CD4-positive, alpha-beta T cell treated with Interleukin-2 at 100 ng/mL for 4 hours (primary cell): ENCODE measurements at places on chromosomes 3 and 15.

- no peak for DNase-seq
Observed at GRCh38 chr15:81835731-81836130, 210.1 kb downstream of the MEX3B start.

- DNase-seq, result no peak
Observed at GRCh38 chr3:12451481-12451880, 32.8 kb upstream of the TSEN2 start.

DNA sequence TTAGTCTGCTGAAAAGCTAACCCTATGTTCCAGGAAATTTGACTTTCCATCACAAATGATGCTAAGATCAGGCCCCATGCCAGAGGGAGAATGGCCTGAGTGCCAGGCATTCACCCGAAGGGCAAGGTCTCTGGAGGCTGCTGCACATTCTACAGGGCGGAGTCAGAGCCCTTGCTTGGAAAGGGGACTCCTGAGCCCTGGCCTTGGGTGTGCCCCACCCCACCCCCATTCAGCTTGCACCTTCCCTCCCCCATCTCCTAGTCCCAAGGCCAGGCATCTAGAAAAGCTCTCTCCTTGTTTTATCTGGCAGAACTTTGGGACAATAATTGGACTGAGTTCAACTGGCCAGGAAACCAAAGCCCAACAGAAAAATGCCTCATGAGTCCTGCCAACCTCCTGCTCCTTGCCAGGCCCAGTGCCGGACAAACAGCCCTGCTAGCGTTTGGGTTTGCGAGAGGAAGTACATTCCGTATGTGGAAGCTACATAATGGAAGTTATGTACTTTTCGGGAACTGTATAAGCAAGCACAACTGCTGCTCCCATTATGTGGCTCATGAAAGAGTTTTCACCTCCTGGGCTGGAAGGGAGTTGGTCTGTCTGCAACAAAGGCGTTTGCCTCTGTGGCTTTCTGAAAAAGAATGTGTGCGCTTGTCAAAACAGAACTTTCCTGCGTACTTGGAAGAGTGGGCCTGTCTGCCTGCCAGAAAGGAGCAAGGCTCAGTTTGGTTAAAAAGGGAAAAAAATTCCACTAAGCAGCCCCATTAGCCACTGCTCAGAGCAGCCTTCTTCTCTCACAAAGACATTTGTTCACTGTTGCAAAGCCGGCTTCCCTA lies 321.5 kb upstream of the CTNNB1 start:
- no peak for DNase-seq

- peak; percentile 34 for DNase-seq
Observed at GRCh38 chr3:107676469-107677309, 153.9 kb downstream of the BBX start.

GRCh38 chr15:88321271-88321670 lies 64.7 kb upstream of the NTRK3 start:
- no peak for DNase-seq

DNA sequence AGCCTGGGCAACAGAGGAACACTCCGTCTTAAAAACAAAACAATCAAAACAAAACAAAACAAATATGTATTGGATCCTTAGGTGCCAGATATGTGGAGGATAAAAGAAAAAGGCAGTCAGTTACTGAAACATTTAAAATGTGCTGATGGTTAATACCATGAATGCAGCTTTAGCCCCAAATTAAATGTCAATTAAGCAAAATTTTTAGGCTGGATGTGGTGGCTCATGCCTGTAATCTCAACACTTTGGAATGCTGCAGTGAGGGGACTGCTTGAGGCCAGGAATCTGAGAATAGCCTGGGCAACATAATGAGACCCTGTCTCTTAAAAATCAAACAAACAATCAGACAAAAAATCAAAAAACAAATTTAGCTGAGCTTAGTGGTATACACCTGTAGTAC lies 8.5 kb upstream of the CHMP2B start:
- DNase-seq, result no peak

DNA sequence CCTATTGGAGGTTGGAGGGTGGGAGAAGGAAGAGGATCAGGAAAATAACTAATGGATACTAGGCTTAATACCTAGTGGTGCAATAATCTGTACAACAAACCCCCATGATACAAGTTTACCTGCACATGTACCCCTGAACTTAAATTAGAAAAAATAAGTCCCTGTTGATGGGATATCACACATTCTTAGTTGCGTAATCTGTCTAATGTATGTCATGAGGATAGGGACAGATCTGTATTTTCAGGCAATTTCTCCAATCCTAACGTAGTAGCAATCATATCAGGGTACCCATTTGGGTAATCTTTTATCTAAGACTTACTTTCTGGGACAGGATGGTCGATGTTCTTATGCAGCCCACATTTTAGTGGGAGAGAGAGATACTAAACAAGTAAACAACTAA lies 239.1 kb upstream of the AZI2 start:
- no peak for DNase-seq

DNA sequence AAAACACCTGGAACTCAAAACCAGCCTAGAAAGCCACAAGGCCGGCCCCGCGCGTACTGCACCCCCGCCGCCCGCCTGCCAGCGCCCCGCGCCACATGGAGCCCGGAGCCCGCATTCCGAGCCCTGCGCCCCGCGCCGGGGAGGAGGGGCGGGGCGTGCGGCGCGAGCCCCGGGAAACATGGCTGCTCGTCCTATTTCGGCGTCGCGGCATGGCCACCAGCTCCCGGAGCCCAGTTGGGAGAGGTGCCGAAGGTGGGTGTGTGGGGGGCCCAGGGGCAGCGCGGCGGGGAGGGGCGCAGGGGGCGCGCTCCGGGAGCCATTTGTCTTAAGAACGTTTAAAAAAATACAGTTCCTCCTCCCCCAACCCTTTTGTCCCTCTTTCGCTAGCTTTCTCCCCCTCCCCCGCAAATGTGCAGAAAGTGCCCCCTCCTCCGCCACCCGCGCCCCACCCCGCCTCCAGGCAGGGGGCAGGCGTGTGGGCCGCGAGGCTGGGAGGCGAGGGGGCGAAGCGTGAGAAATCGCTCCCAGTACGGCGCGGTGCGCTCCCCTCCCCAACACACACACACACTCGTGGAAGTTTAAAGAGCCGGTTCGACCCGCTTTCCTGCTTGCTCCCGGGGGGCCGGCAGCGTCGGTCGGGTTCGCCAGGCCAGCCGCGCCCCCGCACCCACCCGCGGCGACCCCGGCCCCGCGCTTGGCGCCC lies 2.5 kb downstream of the ANP32A start:
- peak; percentile 56 for DNase-seq

DNA sequence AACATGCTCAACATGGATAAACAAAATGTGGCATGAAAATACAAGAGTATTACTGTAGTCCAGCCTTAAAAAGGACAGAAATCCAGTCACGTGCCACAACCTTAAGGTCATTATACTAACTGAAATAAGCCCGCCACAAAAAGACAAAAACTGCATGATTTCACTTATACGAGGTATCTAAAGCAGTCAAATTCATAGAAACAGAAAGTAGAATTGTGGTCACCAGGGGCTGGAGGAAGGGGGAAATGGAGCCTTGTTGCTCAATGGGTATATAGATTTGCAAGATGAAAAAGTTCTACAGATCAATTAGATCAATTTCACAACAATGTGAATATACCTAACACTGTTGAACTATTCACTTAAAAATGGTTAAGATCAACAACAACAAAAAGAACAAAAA lies 7.4 kb downstream of the GLB1 start:
- DNase-seq, result peak; percentile 44

GRCh38 chr3:50267280-50267913 lies 1.6 kb upstream of the SEMA3B start:
- DNase-seq, result no peak

DNA sequence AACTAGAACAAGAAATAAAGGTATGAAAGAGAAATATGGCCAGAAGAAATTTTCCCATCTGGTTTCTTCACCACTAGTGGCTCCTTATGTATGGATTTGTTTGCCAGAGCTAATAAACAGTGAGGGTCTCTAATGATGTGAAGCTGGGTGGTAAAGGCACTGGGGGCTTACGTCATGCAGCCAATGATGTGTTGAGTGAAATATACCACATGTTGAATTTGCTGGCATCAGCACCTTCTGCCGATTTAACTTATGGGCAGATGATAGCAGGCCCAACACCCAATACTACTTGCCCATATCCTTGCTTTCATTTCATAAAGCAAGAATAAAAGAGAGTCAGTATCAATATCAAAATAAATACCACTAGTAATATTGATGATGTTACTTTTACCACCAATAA lies 133.0 kb downstream of the THRB start:
- DNase-seq, result no peak

DNA sequence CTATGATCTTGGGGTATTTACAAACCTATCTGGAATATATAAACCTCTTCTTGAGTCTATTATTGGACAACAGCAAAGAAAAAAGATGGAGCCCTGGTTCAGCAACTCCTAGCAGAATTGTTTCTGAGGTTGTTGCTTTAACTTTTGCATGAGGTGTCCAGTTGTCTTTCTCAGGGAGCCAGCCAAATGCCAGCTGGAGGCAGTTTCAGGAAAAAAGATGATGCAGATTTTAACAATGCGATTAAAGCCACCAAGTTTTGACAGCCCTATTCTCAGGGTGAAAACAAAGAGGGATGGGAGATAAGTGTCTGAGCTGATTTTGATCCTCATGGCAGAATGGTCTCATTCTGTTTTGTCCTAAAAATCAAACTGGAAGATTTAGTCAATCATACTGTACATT lies 181.6 kb upstream of the RASGRP1 start:
- DNase-seq, result no peak

DNA sequence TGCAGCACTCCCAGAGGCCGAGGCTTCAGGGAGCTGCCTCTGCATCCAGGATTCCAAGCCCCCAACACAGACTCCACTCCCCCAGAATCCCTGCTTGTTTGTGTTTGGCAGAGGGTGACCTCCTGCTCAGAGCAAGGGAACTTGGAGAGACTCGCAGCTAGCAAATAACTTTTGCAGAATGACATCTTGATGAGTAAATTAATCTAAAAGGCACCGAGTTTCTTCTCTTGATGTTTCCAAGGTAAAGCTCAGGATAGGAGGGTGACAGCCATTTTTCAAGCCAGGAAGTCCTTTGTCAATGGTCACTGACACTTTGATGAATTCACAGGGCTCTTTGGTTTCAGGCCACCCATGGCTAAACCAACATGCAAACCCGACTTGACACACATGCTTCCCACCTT lies 523.0 kb downstream of the NTRK3 start:
- no peak for DNase-seq

DNA sequence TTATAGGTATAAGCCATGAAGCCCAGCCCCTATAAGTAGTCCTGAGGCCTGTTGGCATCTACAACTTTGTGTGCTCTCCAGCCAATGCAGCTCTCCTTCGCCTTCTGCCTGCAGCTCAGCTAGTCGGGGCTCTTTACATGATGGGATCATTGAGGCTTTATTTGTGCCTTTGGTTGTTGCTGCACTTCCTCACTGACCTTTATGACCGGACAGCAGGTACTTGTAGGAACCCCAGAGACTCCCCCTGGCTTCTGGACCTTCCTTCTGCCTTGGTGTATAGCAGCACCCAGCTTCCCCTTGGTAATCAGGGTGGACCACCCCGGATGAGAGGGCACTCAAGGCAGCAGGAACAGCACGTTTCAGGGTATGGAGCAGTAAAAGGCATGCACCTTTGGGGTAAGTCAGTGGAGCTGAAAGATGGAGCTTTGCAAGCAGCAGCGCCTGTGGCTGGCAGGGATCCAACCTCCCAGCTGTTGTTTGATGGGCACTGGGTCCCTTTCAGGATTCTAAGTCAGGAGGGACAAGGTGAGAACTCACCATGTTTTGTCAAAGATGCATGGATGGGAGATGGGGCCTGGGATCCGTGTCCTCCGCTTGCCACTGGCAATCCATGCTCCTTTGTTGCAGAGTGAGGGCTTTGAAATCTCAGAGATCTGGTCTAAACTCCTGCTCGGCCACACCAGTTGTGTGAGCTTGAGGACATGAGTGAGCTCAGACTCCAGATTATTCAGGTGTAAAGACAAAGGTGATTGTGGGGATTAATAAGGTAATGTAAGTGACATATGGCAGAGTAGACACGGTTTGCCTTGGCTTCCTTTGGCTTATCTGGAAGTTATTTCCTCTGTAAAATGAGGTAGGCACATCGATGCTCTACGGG lies 65.1 kb upstream of the KLF13 start:
- no peak for DNase-seq

- no peak for DNase-seq
Observed at GRCh38 chr15:61090386-61091288, 138.5 kb downstream of the RORA start.

DNA sequence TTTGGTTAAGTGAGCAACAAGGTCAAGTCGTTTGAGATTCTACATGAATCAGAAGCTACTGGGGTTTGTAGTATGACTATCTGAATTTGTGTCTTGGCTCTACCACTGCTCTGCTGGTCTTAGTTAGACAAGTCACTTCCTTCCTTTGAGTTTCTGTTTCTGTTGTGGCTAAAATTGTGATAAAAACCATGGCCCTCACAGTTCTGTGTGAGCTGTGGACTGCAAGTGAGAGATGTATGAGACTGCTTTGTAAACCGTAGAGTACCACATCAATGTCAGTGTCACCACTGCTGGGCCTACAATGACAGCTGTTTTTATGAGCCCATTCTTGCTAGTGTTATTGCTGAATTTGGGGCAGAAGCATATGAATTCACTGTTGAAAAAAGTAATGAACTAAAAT lies 32.7 kb downstream of the RARB start:
- peak; percentile 2 for DNase-seq

- peak; percentile 40 for DNase-seq
Observed at GRCh38 chr15:28885630-28886430, at the start of gene APBA2. APBA2 (plus strand) TSS chr15:28885974; CDS start chr15:29053885, 167,911 bp downstream.

DNA sequence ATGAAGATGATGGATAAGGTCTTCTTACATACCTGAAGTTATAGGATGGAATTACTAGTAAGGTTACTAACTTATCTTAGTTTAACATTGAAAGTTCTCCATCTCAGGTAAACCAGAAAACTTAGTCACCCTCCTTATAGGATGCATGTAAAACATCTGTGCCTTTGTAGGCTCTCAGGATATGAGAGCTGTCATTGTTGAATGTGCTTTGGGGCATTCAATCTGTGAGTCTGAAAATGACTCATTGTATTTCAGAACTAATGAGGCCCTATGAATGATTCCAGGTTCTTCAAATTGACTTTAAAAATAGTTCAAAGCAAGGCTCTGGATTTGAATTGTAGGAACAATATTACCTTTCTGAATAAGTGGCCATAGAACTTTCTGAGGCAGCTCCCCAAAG lies 237.7 kb upstream of the AZI2 start:
- DNase-seq, result no peak

DNA sequence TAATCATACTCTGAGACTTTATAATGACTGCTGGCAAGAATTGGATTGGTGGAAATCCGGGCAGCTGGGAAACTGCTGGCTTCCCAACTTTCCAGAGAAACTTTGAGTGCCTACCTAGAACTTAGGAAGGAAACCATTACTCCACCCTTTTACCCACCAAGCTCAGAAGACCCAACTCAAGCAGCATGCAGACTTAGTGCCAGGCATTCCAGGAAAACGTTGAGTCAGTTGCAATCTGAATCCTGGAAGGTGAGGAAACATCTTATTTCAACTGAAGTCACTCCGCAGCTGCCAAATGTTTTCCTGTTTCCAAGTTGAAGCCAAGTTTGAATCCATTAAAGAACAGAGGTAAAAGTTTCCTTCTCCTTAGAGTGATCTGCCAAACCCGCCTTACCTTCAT lies 126.5 kb downstream of the ZNF385D start:
- no peak for DNase-seq

GRCh38 chr3:119769394-119770149 lies 12.3 kb upstream of the NR1I2 start:
- DNase-seq, result no peak

- no peak for DNase-seq
Observed at GRCh38 chr15:65695081-65695480, 73.3 kb downstream of the SLC24A1 start.

- DNase-seq, result peak; percentile 24
Observed at GRCh38 chr3:31288641-31289100, 244.1 kb upstream of the STT3B start.

- no peak for DNase-seq
Observed at GRCh38 chr3:67437090-67437489, 217.3 kb downstream of the SUCLG2 start.

GRCh38 chr3:40827942-40828688 lies 303.4 kb downstream of the ZNF621 start:
- DNase-seq, result no peak
